Muscle of leg (tissue), 16 donors: ENCODE measurements at places on chromosomes 3 and 15. TPM values are rescaled to one million over a fixed set of nuclear protein-coding genes. Genes with fewer than 3 reads are reported as not detected.

Gene C3orf22
- 0.04 TPM for total RNA-seq

Gene CAMKV
- total RNA-seq = 0.22 TPM

Gene GHSR
- total RNA-seq = not detected

Gene COMMD2
- total RNA-seq = 40.3 TPM

Gene POLQ
- 2.7 TPM for total RNA-seq

Gene SMCO1
- 1.6 TPM for total RNA-seq

Gene MPI
- 43.8 TPM for total RNA-seq

Gene KCNAB1
- 4.3 TPM for total RNA-seq

Gene DNAH12
- 0.58 TPM for total RNA-seq

- H3K4me1 ChIP-seq = peaks cover 21% of the 10 kb centered on the region
- no peaks in the 10 kb centered on the region for H3K36me3 ChIP-seq
- H3K4me3 ChIP-seq = no peak overlapping the region
- H3K27me3 ChIP-seq = peaks cover 4% of the 10 kb centered on the region
- H3K27ac ChIP-seq = no peak overlapping the region
- peak; percentile 42 for DNase-seq
Measured at GRCh38 chr15:31435912-31436628, 109.4 kb downstream of the KLF13 start.

DNA sequence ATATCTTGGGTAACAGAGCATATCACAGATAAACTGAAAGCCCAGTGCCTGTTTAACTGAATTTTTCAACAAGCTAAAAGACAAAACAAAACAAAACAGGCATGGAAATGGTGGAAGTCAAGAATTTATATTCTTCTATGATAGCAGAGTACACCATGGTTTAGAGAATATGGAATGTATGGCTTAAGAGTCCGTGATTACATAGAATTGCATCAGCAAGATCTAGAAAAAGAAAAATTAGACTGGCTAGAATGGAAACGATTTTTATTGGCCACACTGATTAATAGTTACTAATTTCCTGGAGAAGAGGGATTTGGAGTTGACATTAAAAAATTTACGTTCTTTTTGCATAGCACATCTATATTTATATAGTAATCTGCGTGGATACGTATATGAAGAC is 435.2 kb upstream of the DPPA4 start:
- no peaks in the 10 kb centered on the region for H3K27me3 ChIP-seq
- DNase-seq = no peak
- no peak overlapping the region for H3K27ac ChIP-seq
- H3K4me3 ChIP-seq = no peak overlapping the region
- no peaks in the 10 kb centered on the region for H3K4me1 ChIP-seq

- no peak overlapping the region for H3K4me3 ChIP-seq
- H3K27me3 ChIP-seq = no peaks in the 10 kb centered on the region
- H3K4me1 ChIP-seq = peaks cover 13% of the 10 kb centered on the region
- peak; percentile 67 for DNase-seq
Measured at GRCh38 chr15:85639752-85640381, 154.9 kb downstream of the KLHL25 start.

DNA sequence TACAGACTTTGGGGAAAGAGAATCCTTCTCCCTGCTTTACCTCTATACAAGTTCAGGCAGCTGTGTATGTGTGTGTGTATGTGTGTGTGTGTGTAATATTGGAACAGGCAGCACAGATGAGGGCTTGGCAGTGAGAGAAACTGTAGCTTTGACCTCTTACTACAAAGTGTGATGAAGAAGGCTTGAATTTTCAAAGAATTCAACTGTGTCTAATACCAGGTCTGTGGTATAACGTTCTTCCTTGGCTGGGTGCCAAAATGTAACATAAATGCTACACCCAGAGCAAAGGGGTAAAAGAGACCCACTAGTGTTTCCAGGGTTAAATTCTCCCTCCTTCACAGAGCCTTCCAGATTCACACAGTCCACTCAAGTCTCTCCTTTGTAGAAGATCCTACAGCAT is 51.1 kb downstream of the CHST2 start:
- H3K36me3 ChIP-seq = no peaks in the 10 kb centered on the region
- DNase-seq = peak; percentile 59
- H3K27me3 ChIP-seq = no peaks in the 10 kb centered on the region
- peaks cover 16% of the 10 kb centered on the region for H3K4me1 ChIP-seq
- H3K4me3 ChIP-seq = no peak overlapping the region
- peak overlapping the region; percentile 71 for H3K27ac ChIP-seq
